ENCODE measurements at places on chromosomes 13 and 19. TPM values are rescaled to one million over a fixed set of nuclear protein-coding genes. Genes with fewer than 3 reads are reported as not detected.

GRCh38 chr13:24160458-24161009 lies at the start of gene SPATA13:
TSS of gene SPATA13 (plus strand) at chr13:24160720. CDS start at chr13:24222930, 62,210 bp downstream.
- DNase-seq: peak; percentile 97
- H3K27ac ChIP-seq: peak within 1 kb of the TSS; percentile 83
- H3K4me1 ChIP-seq: peaks cover 28% of the 10 kb centered on the region
- no peaks in the 10 kb centered on the region for H3K36me3 ChIP-seq

- peak overlapping the region; percentile 7 for H3K27ac ChIP-seq
- DNase-seq: no peak
- no peaks in the 10 kb centered on the region for H3K27me3 ChIP-seq
- H3K4me1 ChIP-seq: peaks cover under 1% of the 10 kb centered on the region
- H3K4me3 ChIP-seq: no peak overlapping the region
Measured at GRCh38 chr13:33052506-33053280, 36.5 kb downstream of the KL start.

Gene ZNF709
- total RNA-seq: 1.6 TPM

Gene ZIK1
- 5.7 TPM for total RNA-seq

- peaks cover 48% of the 10 kb centered on the region for H3K27me3 ChIP-seq
- H3K27ac ChIP-seq: no peak overlapping the region
- no peak for DNase-seq
- H3K36me3 ChIP-seq: no peaks in the 10 kb centered on the region
Measured at GRCh38 chr19:920051-920864, 3.1 kb downstream of the KISS1R start.

Data from suprapubic skin (tissue), 4 donors.